ENCODE measurements at places on chromosomes 11 and 22.

GRCh38 chr11:113370634-113371033 lies 16.9 kb upstream of the ANKK1 start:
- no peak for DNase-seq

- peak; percentile 67 for DNase-seq
Measured at GRCh38 chr11:79189601-79190000, 251.2 kb downstream of the TENM4 start.

- DNase-seq, result no peak
Measured at GRCh38 chr22:50600967-50601668, 525 bp downstream of the MAPK8IP2 start.

- no peak for DNase-seq
Measured at GRCh38 chr22:49525360-49525759, 302.3 kb downstream of the BRD1 start.

DNA sequence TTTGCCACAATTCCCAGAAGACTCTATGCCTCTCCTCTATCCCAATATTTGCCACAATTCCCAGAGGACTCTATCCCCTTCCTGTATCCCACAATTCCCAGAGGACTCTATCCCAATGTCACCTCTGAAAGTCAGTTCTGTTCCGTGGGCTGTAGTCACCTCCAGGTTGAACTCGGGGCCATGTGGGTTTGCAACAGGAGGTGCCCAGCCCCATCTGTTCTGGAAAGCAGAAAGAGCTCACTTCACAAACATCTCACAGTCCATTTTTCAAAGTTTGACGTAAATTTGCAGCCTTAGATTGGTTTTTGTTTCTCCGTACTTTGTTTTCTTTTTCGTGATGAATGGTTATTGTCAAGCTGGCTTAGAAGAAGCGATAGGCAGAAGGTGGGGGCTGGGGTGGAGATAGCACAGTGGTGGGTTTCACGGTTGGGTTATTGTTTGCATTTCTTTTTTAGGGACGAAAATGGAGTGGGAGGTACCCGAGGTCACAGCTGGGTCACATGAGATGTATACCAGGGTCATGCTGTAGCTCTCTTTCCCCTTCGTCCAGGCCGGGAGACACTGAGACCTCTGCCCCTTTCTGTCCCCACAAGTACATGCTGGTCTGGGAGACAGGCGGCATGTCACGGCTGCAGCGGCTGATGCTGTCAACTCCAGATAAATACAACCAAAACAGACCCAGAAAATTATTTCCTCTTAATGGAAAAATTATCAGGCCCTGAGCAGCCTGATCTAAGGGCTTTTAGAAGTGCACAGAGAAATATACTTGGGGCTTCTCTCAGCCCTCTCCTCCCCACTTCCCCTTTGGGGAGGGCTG lies 374.5 kb downstream of the CADM1 start:
- no peak for DNase-seq

- no peak for DNase-seq
Measured at GRCh38 chr11:26842478-26843282, 120.8 kb upstream of the SLC5A12 start.

DNA sequence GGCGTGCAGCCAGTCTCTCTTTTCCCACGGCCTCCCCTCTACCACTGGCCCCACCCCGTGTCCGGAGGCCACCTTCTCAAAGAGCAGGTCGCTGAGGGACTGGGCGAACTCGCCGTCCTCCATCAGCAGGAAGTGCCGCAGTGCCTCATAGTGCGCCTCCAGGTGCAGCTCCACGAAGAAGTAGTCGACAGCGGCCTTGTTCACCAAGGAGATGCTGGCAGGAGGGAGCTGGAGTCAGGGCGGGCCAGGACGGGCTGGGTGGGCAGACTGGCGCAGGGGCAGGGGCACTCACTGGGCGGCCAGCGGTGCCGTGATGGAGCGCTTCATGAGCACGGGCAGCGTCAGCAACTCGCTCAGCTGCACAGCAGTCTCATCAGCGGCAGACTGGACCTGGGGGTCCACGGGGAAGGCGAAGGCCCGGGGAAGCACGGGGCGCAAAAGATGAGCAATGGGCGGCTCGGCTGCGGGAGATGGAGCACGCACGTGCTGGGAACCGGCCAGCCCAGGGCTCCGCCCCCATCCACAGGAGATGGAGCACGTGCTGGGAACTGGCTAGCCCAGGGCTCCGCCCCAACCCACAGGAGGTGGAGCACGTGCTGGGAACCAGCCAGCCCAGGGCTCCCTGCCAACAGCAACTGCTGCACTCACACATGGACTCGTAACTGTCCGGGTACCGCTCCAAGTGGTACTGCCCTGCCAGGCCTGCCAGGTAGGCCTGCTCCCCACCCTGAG lies 18.4 kb downstream of the SELENOO start:
- DNase-seq, result peak; percentile 7

- no peak for DNase-seq
Measured at GRCh38 chr22:46019351-46019750, 42.4 kb upstream of the WNT7B start.

DNA sequence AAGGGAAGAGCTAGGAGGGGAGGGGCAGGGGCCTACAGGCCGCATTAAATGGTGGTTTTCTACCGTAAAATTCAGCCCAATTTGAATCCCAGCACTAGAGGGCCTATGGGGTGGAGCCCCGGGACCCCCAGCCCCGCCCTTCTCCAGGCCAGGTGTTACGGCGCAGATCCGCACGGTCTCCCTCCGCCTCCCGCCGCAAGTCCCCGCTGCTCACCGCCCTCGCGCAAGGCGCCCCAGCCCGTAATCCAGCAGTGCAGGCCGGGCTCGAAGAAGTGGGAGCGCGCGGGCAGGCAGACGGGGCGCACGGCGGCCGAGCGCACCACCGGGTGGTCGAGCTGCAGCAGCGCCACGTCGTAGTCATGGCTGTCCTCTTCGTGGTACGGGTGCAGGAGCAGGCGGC lies 17.3 kb downstream of the KCTD17 start:
- DNase-seq, result no peak

DNA sequence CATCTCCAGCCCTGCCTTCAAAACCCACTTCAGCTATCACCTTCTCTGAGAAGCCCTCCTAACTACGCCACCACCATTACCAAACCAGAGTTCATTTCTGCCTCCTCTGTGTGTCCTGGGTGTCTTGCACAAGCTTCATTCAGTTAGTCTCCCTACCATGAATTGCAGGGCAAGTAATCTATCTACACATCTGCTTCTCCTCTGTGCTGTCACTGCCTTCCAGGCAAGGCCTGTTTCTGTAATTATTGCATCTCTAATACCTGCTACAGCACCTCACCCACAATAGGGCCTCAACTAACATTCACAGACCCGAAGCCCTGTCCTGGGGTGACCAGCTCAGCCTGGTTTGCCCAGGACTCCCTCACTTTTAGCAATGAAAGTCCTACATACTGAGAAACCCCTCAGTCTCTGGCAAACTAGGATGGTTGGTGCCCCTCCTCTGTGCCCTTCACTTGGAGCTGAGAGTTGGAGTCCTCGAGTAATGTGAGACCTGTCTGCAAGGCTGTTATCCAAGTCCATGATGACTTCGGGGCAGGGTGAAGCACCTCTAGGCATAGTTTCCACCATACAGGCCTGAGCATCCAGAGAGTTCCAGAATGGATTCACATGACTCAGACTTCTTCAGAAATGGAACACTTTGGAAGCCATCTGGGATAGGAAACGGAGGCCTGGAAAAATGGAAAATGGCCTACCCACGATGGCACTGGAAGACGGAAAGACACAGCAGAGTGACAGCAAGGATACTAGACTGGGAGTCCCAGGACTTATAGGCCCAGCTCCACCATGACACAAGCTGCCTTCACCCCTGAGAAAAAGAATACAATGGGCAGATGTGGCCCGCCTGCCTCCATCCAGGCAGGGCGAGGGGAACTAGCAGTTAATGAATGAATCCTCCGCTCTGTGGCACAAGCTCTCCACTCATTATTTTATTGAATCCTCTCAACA lies 269.3 kb downstream of the BUD13 start:
- no peak for DNase-seq
